ENCODE measurements at places on chromosomes 11 and 22.
A peak's percentile ranks its signal among the peaks of the same experiment; 100 is the strongest.

DNA sequence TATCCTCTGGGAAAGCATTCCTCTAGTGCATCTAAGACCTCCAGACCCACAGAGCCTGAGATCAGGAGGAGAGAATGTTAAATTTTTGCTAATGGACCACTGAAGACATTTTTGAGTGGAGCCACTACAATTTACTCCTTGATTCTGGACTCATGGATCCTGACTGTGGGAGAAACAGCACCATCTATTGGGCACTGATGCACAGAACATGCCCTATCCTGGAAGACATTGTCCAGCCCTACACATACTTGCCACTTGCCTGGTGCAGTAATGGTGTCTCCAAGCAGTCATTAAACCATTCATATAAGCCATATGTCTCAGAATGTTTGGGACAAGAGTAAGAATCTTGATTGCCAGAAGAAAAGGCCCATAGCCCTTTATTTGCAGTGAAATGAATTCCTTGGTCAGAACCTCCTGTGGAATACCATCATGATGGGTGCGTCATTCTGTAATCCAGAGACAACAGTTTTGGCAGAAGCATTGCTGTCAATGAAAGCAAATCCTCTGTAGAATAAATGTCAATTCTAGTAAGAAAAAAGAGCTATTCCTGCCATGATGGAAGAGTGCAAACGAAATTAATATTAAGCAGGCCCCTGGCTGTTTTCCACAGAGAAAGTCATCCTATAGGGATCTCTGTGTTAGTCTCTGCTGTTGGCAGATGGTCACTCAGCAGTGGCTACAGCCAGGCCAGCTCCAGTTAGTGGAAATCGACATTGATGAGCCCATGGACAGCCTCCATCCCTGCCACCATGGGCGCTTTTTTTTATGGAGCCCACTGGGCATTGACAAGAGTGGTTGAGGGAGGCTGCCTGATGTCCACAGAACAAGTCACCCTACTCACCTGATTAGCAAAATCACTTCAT is 43.5 kb downstream of the GGTLC2 start:
- no peak for DNase-seq

GRCh38 chr11:44964526-44965209 is 14.0 kb upstream of the TP53I11 start:
- no peak for DNase-seq

GRCh38 chr11:84193706-84194105 is 907.5 kb upstream of the CCDC90B start:
- DNase-seq: no peak

GRCh38 chr22:50341977-50342650 is 1.0 kb upstream of the PPP6R2 start:
- DNase-seq: peak; percentile 82

GRCh38 chr11:57196596-57196995 is 14.8 kb downstream of the LRRC55 start:
- DNase-seq: no peak

- no peak for DNase-seq
Measured at GRCh38 chr11:107157146-107157808, 139.0 kb upstream of the GUCY1A2 start.

- no peak for DNase-seq
Measured at GRCh38 chr11:73107597-73107996, 34.5 kb downstream of the FCHSD2 start.

GRCh38 chr11:121636081-121636799 is 183.5 kb upstream of the SORL1-AS1 start:
- DNase-seq: no peak

GRCh38 chr11:11444027-11444803 is 91.2 kb upstream of the CSNK2A3 start:
- no peak for DNase-seq

DNA sequence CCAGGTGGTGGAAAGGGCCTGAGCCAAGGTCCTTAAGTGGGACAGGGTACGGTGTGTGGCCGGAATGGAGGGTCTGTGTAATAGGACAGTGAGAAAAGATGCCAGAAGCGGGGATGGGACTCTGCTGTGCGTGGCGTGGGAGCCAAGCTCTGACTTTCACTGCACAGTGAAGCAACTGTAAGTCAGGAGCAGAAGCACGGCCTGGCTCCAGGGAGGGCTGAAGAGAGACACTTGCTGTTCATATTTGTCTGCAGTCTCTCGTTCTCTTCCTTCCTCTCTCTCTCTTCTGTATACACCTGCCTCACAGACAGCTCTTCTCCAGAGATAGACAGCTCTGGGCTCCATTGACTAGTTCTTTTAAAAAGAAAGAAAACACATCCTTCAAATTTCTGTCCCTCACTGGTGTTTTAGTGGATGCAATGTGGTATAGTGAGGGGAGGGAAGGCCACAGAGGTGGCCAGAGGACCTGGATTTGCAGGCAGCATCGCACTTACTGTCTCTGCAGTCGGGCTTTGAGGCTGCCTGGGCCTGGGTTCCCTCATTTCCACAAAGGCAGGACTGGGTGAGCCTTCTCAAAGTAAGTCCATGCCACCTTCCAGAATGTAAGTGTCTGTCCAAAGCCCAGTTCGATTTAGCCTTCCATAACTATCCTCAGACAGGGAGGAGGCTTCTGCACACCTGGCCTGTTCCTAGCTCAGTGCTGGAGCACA is 2.1 kb downstream of the IL17RA start:
- no peak for DNase-seq

DNA sequence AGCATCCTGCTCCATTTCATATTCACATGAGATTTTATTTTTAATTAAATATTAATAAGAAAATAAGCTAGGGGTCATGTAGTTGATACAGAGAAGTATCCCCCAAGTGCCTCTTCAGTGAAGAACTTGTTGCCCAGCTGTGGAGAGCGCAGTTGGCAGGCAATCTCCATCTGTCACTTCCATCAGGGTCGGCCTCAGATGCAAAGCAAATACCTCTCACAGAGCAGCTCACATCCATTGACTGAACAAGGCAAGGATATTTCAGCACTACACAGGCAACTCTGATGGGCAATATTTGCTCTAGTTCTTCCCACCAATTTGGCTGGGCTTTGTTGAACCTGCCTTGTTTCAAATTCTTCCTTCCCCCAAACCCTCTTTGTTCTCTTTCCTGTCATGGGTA is 129.4 kb downstream of the NOX4 start:
- no peak for DNase-seq

GRCh38 chr22:46714550-46714949 is 23.5 kb downstream of the CERK start:
- DNase-seq: no peak

DNA sequence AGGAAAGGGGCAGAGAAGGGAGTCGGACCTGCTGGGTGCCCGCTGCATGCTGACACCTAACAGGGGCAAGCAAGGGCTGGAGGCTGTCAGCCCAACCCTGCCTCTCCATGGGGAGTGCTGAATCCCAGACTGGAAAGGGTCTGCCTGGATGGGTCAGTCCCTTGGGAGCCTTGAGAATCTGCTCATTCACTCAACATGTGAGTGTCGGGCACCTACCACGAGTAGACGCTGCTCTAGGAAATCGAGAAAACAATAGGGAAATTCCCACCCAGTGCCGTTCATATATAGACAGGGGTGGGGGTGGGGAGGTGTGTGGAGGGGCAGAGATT is 4.4 kb upstream of the CTSD start:
- no peak for DNase-seq

DNA sequence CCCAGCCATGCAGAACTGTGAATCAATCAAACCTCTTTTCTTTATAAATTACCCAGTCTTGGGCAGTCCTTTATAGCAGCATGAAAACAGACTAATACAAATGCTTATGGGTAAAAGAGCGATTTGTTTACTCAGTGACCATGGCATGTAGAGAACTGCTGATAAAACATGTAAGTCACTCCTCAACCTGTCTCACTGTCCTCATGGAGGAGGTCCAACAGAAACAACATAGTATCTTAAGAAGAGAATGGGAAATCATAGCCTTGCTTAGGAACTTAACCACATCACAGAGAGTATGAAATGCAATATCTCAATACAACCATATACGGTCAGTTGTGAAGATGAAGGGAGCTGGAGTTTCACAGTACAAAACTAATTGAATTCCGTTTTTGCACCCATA is 1734.0 kb upstream of the RAG2 start:
- no peak for DNase-seq

DNA sequence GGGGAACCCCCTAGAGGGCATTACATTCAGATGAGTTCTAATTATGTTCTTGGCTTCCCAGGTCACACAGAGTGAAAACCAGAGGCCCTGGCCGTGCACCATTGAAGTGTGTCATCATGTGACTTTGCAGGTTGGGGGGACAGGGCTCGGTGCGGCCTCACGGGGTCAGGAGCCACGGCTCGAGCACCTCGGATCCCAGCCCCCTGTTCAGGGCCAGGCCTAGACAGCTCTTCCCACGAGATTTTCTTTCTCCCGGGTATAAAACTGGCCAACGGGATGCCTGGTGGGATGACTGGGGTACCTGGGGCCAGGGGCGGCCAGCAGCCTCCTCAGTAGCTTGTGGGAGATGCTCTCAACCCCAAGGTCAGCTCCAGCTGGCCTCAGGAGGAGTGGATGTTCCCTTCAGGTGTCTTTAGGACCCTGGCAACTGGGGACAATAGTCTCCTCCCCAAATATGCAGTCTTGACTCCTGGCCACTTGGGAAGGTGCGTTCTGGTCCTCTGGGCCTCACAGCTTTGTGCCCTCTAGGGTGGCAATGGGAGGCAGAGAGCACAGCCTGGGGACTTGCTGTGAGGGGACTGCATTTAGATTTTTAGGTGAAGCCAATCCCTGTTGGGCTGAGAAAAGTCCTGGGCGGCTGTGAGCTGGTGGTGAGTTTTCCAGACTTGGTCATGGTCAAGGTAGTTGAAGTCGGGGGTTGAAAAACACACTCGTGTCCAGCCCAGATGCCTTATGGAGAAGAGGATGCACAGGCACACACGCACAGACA is 95.6 kb downstream of the KCNQ1 start:
- DNase-seq: no peak

- peak; percentile 85 for DNase-seq
Measured at GRCh38 chr22:36461665-36462649, 19.5 kb downstream of the TXN2 start.

DNA sequence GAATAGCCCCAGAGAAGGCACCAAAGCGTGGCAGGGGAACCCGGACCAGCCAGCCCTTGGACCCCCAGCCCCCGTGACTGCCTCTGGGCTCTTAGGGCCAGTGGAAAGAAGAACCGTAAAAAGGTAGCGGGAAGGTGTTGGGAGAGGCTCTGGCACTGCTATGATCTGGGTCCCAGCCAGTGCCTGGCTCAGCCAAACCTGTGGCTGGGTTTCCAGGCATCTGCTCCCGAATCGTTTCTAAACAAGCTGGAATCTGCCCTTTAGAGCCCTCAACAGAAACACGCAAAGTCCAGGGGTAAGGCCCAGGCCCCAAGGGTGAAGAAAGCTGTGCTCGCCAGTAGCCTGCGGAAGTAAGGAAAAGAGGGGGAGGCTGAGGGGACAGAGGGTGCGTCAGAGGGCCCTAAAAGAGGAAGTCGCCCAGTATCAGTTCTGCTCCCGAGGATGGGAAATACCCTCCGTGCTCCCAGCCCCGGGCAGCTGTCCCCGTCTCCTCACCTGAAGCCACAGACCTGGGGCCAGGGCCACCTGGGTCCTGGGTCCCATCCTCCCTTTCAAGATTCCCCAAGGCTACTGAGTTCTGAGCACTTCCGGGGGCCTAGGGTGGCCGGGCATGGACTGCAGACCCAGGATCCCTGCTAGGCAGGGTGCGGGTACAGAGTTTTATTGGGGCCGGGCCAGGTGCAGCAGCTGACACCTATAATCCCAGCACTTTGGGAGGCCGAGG is 24.7 kb downstream of the IL10RA start:
- no peak for DNase-seq

DNA sequence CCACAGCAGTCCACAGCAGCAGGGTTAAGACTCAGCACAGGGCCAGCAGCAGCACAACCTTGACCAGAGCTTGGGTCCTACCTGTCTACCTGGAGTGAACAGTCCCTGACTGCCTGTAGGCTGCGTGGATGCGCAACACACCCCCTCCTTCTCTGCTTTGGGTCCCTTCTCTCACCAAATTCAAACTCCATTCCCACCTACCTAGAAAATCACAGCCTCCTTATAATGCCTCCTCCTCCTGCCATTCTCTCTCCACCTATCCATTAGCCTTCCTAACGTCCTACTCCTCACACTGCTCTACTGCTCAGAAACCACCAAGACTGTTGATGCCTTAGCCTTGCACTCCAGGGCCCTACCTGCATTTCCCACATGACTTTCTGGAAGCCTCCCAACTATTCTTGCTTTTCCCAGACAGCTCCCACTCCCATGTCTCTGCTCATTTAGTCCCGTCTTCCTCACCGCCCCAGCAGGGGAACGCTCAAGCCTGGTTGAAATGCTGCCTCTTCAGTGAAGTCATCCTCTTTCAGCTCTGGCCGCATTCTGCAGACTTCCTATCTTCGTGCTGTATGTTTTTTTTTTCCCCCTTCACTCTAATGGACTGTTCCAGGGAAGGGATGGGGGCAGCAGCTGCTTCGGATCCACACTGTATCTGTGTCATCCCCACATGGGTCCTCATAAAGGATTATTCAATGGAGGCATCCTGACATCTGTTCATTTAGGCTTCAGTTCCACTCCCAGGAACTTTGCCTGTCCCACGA is 3.3 kb downstream of the IL18BP start:
- no peak for DNase-seq

- DNase-seq: no peak
Measured at GRCh38 chr11:92190535-92191206, 33.9 kb upstream of the FAT3 start.

GRCh38 chr22:27100789-27101188 is 443.4 kb downstream of the MIAT start:
- DNase-seq: peak; percentile 75

GRCh38 chr11:4991060-4991459 is 3.6 kb upstream of the OR51L1 start:
- DNase-seq: no peak

GRCh38 chr22:50039669-50040443 is 18.2 kb downstream of the TTLL8 start:
- no peak for DNase-seq

DNA sequence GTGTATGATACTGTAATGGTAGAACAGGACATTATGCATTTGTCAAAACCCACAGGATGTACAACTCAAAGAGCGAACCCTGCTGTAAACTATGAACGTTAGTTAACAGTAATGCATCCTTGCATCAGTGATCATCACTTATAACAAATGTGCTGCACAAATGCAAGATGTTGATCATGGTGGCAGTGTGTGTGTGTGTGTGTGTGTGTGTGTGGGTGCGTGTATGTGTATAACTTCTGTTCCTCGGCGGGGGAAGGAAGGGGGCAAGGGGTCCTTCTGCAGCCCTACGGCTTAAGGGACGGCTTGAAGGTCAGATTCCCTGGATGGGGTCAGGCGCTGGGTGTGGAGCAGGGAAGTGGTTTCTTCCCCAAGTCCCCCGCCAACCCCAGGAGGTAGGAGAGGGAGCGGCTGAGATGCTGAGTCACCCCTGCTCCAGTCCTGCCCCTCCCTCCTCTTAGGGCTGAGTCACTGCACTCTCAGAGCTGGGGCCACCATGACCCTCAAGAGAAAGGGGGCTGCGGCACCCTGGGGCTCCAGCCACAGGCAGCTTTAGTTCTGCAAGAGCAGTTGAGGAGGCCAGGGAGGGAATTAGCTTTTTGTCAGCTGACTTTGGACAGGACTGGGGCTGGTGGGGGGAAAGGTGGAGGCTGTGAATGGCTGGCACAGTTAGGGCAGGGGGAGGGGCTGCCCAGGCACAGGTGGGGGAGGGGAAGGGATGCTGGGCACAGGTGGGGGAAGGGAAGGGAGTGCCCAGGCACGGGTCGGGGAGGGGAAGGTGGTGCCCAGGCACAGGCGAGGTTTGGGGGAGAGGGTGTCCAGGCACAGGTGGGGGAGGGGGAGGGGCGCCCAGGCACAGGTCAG is 8.8 kb upstream of the CTSD start:
- no peak for DNase-seq

GRCh38 chr11:92285776-92286175 is 61.2 kb downstream of the FAT3 start:
- DNase-seq: no peak

Data from renal cortex interstitium (tissue), 15 donors.